ENCODE measurements at places on chromosomes 1 and 21. TPM values are rescaled to one million over a fixed set of nuclear protein-coding genes. Genes with fewer than 3 reads are reported as not detected.
A peak's percentile ranks its signal among the peaks of the same experiment; 100 is the strongest.

S100A1 gene
- total RNA-seq: not detected

GRCh38 chr1:226344441-226345259 is 35.7 kb upstream of the LIN9 start:
- H3K36me3 ChIP-seq: peaks cover 4% of the 10 kb centered on the region
- no peak overlapping the region for H3K4me3 ChIP-seq
- H3K27me3 ChIP-seq: peaks cover 11% of the 10 kb centered on the region
- H3K27ac ChIP-seq: no peak overlapping the region

GRCh38 chr1:118960026-118960561 is 28.0 kb downstream of the TBX15 start:
- DNase-seq: no peak
- H3K4me1 ChIP-seq: no peaks in the 10 kb centered on the region
- H3K36me3 ChIP-seq: no peaks in the 10 kb centered on the region
- no peaks in the 10 kb centered on the region for H3K27me3 ChIP-seq

NHLH2 gene
- not detected for total RNA-seq

DNA sequence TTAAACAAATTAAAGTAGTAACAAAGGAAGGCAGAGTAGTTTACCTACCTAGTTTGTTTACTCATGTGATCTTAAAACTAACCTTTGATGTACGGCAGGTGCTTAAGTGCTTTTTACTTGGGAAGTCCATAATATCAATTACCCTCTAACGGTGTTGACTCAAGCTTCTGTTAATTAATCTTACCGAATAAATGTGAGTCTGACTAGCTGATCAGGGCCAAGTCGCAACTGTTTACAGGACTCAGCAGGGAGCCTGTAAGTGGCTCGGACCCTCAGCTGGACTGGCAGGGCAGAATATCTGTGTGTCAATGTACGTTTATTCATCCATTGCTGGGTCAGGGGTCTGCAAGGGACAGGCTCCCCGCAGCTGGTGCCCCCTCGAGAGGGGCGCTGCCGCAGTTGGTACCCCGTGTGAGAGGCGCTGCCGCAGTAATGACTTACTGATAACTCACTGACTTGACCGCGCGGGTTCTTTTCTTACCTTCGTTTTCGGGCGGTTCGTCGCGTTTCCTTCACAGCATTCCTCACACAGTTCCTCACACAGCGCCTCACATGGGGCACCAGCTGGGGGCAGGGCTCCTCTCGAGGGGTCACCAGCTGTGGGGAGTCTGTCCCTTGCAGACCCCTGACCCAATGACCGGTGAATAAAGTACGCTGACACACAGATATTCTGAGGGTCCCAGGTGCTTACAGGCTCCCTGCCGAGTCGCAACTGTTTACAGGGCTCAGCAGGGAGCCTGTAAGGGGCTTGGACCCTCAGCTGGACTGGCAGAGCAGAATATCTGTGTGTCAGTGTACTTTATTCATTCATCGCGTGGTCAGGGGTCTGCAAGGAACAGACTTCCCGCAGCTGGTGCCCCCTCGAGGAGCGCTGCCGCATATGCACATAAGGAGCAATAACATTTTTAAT is 3.0 kb downstream of the FMO1 start:
- H3K36me3 ChIP-seq: no peaks in the 10 kb centered on the region
- H3K4me1 ChIP-seq: no peaks in the 10 kb centered on the region
- no peak for DNase-seq
- H3K4me3 ChIP-seq: peak overlapping the region; percentile 60
- peaks cover 40% of the 10 kb centered on the region for H3K27me3 ChIP-seq

GRCh38 chr1:177209357-177209756 is 38.6 kb downstream of the BRINP2 start:
- no peak for DNase-seq
- H3K4me1 ChIP-seq: no peaks in the 10 kb centered on the region
- no peaks in the 10 kb centered on the region for H3K36me3 ChIP-seq
- no peak overlapping the region for H3K4me3 ChIP-seq
- no peak overlapping the region for H3K27ac ChIP-seq

GRCh38 chr1:50929376-50929958 is 30.6 kb downstream of the FAF1 start:
- H3K4me3 ChIP-seq: no peak overlapping the region
- H3K36me3 ChIP-seq: no peaks in the 10 kb centered on the region
- no peak overlapping the region for H3K27ac ChIP-seq
- peaks cover 22% of the 10 kb centered on the region for H3K4me1 ChIP-seq
- no peak for DNase-seq

GRCh38 chr21:45538381-45539045 is 3.7 kb downstream of the SLC19A1 start:
- H3K27me3 ChIP-seq: no peaks in the 10 kb centered on the region
- peak; percentile 63 for DNase-seq
- H3K36me3 ChIP-seq: no peaks in the 10 kb centered on the region

DNA sequence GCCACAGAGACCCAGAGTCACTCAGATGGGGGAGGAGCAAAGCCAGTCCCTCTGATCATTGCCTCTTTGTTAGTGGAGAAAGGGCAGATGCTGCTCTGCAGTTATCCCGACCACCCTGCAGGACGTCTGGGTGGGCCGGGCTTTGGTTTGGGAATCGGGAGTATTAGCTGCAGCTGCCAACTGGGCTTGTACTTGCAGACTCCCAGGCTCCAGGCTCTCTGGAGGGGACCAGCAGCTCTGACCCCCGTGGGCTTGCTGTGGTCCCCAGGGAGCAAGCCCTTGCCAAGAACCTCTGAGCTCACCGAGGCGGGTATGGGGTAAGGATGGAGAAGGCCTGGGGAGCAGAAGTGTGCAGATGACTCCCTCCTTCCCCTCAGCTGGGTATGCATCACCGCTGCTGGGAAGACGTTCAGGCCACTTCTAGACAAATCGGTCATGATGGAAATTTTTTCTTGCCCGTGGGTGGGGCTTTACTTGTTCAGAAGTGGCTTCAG is 21.6 kb downstream of the MAPKAPK2 start:
- H3K27me3 ChIP-seq: no peaks in the 10 kb centered on the region
- peak overlapping the region; percentile 68 for H3K27ac ChIP-seq
- peak; percentile 16 for DNase-seq
- H3K4me3 ChIP-seq: peak overlapping the region; percentile 42
- peaks cover 78% of the 10 kb centered on the region for H3K4me1 ChIP-seq

GRCh38 chr21:37357691-37358090 is 8.9 kb upstream of the DYRK1A start:
- no peak overlapping the region for H3K27ac ChIP-seq
- no peaks in the 10 kb centered on the region for H3K36me3 ChIP-seq

YY1AP1 gene
- total RNA-seq: 88.9 TPM

- no peaks in the 10 kb centered on the region for H3K36me3 ChIP-seq
- no peak overlapping the region for H3K4me3 ChIP-seq
- no peak for DNase-seq
- no peak overlapping the region for H3K27ac ChIP-seq
- H3K4me1 ChIP-seq: peaks cover 8% of the 10 kb centered on the region
Observed at GRCh38 chr1:232901255-232901654, 49.2 kb upstream of the NTPCR start.

DNA sequence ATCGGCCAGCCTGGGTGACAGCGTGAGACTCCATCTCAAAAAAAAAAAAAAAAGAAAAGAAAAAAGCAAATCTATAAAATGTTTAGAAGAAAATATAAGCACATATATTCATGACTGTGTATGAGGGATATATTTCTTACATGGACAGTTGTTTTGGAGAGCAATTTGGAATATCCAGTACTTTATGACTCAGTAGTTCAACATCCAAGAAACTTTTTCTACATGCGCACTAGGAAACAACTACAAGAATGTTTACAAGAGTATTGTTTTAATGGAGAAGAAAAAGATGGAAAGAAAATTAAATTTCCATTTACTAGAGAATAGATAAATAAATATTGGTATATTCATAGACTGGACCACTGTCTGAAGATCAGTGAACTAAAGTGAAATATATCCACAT is 77.5 kb downstream of the MAST2 start:
- H3K27me3 ChIP-seq: no peaks in the 10 kb centered on the region
- H3K36me3 ChIP-seq: no peaks in the 10 kb centered on the region
- no peak overlapping the region for H3K27ac ChIP-seq
- no peak for DNase-seq
- H3K4me1 ChIP-seq: no peaks in the 10 kb centered on the region
- H3K4me3 ChIP-seq: no peak overlapping the region

RGS16 gene
- 33.0 TPM for total RNA-seq
